ENCODE measurements at places on chromosomes 11 and 22.

DNA sequence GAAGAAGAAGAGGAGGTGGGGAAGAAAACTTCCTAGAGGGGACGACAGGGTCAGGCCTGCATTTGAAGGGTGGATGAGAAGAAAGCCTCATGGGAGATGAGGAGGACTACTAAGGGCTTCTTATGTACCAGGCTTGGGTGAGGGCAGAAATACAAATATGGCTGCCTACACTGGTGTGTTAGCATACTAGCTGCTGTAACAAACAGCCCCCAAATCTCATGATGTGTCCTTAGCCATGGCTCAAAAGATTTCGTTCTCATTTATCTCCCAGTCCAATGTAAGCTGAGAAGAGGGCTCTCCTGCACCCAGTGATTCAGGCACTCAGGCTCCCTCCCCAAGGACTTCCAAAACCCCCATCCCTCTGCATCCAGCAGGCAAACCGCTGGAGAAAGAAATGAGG is 11.6 kb upstream of the MB start:
- DNase-seq: no peak

- DNase-seq: no peak
Measured at GRCh38 chr11:122779047-122779629, 59.2 kb upstream of the CRTAM start.

DNA sequence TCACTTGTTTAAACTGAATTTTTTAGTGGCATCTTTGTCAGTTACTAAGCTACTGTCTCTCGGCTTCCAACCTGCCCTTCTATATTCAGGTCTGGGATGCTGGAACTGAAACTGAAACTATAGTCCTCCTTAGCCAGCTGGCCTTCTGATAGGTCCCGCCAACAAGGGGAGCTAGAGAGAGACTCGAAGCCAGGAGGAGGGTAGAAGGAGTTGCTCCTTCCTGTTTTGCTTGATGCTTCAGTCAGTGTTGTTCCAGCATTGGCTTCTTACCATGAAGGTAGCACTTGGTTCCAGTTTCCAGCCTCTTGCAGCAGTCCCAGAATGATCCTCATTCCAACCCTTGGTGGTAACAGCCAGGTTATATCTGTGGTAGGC is 32.9 kb upstream of the HORMAD2 start:
- DNase-seq: peak; percentile 28

GRCh38 chr11:119166368-119167076 is 2.0 kb upstream of the NLRX1 start:
- no peak for DNase-seq

- DNase-seq: no peak
Measured at GRCh38 chr11:59011655-59012397, 72.5 kb downstream of the GLYATL1 start.

All from SK-MEL-5 (cell line).